Memory B cell (primary cell): ENCODE measurements at places on chromosomes 1 and 21.

DNA sequence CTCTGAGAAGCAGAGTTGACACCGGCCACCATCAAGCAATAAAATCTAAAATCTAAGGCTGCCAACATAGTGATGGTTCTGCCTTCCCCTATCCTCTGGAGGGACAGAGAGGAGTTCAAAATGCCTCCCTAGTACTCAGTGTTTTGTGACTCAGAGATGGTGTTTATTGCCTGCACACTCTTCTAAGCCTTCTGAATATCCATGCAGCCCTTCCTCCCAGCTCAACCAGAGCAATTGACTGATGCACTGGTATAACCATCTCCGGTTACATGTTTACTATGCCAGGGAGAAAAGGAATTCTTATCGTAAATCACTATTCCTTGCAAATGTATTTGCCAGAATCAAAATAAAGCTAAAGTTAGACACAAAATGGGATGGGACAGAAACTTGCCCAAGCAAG is 132.9 kb upstream of the RAB4A start:
- DNase-seq = no peak

GRCh38 chr1:224592636-224593582 is 23.2 kb upstream of the CNIH3 start:
- DNase-seq = no peak

DNA sequence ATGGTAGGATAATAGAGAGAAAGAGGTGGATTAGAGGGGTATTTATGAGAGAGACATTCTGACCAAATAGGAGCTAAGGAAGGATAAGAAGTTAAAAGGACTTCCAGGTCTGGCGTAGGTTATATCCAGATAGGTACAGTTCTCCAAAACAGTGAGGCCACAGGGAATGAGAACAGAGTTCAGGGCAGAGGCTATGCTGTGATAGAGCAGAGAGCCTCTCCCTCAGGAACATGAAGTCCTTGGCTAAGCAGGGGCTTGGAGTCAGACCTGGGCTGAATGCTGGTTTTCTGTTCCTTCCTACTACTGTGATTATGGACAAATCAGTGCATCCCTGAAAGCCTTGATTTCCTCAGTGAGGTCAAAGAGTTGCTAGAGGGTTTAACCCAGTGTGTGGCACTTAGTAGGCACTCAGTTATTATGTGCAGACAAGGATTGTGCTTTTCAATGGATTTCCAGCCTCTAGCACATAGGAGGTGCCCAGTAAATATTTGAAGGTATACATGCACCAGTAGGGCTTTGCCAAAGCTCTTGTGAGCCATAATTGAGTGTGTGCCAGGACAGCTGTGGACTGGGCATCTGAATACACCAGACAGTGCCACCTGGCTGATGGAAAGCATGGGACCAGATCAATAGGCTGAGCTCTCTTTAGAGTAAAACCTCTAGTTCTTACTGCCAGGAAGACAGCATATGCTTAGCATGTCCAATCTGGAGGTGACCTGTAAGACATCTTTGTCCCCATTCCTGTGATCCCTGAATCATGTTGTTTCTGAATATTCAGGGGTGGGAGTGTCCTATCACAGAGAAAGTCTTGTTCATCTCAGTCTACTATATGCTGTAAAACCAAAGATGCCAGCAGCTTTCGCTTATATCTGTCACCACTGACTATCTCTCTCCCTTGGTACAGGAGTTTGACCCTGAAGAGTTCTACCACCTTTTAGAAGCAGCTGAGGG is 111.1 kb downstream of the PIK3R3 start:
- no peak for DNase-seq

GRCh38 chr1:180382326-180383115 is 119.9 kb downstream of the ACBD6 start:
- no peak for DNase-seq

- no peak for DNase-seq
Observed at GRCh38 chr1:97911266-97912215, 9.3 kb downstream of the DPYD start.

DNA sequence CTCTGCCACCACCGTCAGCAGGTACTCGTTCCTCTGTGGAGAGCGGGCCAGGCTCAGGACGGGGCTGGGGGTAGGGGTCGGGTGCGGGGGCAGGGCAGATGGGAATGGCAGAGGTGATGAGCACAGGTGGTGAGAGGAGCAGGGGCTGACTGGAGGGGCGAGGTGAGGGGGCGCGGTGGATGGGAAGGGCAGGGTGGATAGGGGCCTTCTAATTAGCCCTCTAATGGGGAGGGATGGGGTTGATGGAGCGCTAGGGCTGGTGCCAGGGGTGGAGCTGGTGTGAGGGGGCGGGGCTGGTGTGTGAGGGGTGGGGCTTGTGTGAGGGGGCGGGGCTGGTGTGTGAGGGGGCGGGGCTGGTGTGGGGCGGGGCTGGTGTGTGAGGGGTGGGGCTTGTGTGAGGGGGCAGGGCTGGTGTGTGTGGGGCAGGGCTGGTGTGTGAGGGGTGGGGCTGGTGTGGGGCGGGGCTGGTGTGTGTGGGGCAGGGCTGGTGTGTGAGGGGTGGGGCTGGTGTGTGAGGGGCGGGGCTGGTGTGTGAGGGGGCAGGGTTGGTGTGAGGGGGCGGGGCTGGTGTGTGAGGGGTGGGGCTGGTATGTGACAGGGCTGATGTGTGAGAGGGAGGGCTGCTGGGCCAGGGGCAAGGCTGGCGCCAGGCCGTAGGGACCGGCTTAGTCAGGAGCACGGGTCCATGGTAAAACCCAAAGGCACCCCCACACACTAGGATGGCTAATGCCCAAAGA is 5.9 kb downstream of the KRTAP10-1 start:
- no peak for DNase-seq

DNA sequence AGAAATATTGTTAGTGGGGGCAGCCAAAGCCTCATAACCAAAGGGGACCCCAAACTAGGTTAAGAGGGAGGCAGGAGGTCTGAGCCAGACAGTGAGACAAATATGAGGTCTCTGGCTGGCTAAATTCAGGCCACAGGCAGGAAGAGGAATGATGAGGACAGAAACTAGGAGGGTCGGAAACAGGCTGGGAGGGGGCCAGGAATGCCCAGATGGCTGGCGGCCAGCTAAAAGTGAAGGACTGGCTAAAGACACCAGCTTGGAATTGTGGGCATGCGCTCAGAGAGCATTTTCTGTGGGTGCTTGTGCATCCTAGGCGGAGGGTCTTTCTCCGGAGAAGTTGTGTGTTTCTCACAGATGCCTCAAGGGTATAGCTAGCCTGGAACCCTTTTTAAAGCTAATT is 77.0 kb downstream of the PGM1 start:
- no peak for DNase-seq

DNA sequence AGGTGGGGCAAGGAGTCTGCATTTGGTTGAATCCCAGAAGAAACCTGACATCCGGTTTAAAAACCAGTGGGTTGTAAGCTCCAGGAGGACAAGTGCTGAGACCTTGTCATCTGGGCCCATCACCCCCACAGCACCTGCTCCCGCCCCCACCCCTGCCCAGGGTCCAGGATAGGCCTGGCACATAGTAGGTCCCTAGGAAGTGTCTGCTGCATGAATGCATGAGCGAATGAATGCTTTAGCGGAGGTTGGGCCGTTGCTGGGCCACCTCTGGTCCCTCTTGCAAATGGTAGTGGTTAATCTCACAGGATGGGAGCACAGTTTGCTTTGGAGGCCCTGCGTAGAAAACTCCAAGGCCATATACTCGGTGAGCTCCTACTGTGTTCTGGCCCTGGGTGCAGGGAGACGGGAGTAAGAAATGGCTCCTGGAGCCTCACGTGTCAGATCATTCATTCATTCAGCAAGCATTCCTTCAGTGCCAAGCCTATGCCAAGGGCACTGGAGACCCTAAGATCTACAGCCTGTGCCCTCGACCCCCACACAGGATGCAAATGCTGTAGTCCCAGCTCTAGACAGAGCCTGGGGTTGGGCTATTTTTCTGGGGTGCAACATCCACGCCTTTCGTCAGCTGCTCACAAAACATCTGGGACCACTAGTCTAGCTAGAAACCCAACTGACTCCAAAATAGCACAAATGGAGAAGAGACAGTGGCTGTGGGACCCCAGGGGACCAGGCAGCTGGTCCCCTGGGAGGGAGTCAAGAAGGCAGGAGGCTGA is 28.9 kb downstream of the EPHA2 start:
- DNase-seq = no peak

DNA sequence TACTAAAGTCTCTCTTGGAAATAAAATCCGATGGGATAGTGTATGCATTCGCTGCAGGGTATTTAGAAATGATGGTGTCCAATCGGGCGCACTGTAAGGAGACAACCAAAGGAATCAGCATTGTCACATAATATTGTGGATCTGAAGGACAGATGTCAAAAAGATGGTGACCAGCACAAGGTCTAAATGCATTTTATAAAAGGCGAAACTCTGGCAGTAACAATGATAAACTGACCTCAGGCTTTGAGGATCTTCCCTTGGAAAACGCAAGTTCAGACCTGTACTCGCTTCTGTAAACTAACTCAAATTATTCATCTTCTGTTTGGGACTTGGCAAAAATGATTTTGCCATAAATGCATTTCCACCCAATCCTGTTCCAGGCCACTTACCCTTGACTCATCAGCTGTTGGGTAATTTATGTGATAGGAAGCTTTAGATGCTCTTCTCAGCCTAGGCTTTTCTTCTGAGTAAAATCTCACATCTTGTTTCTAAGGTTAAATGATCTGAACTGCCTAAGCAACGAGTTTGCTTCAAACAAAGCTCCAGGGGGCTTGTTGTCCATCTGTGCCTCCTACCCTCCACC is 33.8 kb downstream of the STPG1 start:
- no peak for DNase-seq

GRCh38 chr1:92764116-92764515 is 20.8 kb downstream of the EVI5 start:
- no peak for DNase-seq

GRCh38 chr1:53107570-53108322 is 34.7 kb downstream of the SLC1A7 start:
- DNase-seq = no peak

DNA sequence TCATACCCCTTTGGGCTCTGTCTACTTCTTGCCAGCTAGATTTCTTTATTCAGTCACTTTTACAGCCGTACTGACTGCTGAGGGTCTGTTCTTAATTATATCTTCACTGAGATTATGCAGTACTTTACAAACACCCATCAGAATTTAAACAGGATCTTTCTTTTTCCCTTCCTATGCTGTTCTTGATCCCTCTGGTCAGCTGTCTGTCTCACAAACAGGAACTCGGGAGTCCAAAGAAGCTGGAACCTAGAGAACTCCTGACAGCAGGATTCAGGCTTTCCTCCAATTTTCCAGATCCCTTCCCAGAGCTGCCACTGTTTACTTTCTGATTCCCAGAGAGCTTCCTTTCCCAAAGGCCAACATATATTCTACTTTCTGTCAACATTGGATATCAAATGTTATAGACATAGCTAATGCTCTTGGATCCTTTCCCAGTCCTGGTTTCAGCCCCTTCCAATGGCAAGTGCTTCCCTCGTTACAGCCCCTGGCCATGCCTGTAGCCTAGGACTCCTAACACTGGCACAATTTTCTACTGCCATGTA is 59.5 kb downstream of the ATP2B4 start:
- no peak for DNase-seq

DNA sequence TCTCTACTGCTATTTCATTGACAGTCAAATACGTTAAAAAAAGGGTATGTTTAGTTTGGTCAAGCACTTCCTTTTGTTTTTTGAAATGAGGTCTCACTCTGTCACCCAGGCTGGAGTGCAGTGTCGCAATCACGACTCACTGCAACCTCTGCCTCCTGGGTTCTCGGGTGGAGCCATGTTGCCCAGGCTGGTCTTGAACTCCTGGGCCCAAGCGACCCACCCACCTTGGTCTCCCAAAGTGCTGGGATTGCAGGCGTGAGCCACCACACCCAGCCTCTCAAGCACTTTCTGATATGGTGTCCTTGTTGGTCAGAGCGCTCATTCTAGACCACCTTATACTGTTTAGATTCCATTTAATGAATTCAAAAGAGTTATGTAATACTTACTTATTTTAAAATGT is 20.9 kb upstream of the RHBDL2 start:
- DNase-seq = no peak

DNA sequence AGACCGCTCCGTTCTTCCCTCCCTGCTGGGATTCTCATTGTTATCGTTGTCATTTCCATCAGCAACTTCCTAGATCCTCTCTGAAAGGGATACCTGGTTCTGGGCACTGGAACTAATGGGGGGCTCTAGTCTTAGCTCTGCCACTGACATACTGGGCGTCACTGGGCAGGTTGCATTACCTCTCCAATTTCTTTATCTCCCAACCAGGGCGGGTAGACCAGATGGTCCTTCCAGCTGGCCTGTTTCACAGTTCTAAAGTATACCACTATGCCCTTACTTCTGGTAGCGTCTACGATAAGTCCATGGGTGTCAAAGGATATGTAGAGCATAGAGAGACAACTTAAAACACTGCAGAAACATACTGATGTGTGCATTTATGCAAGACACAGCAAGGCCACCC is 1.4 kb downstream of the GPR37L1 start:
- DNase-seq = no peak

GRCh38 chr21:39845571-39846130 is 21.6 kb upstream of the PCP4 start:
- no peak for DNase-seq

DNA sequence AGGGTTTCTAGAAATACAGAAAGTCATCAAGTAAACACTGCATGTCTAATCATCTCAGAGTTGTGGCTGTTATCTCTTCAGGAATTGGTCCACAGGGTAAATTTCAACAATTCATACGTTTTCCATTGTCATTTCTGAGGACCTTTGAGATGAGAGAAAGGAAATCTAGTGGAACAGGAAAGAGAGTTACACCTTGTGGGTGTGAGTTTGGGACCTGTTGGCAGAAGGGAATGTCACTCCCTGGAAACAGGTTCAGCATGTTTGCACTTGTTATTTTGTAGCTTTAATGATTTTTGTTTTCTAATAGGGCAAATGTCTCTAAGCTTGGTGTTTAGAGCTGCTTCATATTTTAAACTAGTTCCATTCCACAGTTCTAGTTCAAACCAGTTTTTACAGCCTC is 5.6 kb downstream of the TMEM167B start:
- no peak for DNase-seq

DNA sequence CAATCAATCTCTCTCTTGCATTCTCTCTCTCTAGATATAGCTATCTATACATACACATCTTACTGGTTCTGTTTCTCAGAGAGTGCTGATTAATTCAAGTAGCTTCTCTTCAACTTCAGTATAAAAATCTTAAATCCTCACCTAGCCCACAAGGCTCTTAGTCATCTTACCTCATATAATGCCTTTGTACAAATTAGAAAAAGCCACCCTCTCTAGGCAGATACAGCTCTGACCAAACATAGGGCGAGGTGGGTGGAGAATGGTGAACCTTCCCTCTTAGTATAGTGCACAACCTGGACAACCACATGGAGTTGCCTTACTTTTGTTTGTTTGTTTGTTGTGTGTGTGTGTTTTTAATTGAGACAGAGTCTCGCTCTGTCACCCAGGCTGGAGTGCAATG is 5.1 kb upstream of the INAVA start:
- DNase-seq = no peak

GRCh38 chr1:38577385-38577784 is 282.2 kb downstream of the RRAGC start:
- no peak for DNase-seq

- no peak for DNase-seq
Observed at GRCh38 chr1:942864-943533, 16.1 kb downstream of the NOC2L start.

DNA sequence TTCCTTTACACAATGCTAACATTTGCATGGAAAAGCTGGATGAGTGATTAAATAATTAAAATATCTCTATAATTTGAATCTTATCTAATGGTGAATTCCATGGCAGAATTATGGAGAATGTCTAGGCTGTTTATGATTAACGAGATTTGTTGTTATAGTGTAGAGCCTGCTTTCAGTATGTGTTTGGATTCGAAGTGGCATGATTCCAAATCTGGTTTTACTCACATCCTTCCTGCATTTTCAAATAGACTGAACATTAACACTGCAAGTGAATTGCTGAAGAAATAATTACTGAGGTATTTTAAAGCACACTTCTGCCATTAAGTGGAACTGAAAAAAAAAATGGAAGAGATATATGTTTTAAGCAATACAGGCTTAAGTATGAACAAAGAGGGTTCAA is 5.1 kb upstream of the NEK7 start:
- no peak for DNase-seq
